CD4-positive, CD25-positive, alpha-beta regulatory T cell (primary cell): ENCODE measurements at places on chromosomes 3 and 15.
A peak's percentile ranks its signal among the peaks of the same experiment; 100 is the strongest.

- DNase-seq, result no peak
Observed at GRCh38 chr15:45869034-45869668, 234.3 kb downstream of the SQOR start.

GRCh38 chr15:84907731-84908130, 23.3 kb downstream of the SLC28A1 start:
- no peak for DNase-seq

DNA sequence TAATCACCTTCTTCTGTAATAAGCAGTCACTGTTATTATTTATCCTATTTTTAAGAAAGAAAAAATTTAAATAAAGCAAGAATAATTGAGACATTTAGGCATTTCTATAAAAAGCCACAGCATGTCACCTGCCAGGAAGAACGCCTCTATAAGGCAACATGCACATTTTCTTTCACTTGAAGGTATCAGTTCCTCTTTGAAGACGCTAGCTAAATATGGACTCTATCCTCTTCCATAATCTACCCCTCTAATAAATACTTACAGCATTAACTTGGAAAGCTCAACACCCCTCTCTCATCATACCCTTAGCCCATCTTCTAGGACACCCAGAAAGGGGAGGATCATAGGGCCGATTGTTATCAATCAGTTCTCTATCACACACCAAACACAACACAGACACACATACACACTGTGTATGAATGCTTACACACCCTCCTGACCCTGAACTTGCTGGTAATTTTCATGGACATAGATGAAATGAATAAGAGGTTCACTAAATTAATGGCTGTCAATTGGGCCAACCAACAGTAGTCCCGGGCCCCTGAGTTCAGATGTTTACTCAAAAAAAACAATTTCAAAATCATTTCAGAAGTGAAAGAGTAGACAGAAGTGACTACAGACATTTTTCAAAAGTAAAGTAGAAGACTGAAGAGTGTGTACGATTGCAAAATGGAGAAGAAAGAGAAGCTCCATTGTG, 102.5 kb downstream of the ZMAT3 start:
- DNase-seq, result no peak

DNA sequence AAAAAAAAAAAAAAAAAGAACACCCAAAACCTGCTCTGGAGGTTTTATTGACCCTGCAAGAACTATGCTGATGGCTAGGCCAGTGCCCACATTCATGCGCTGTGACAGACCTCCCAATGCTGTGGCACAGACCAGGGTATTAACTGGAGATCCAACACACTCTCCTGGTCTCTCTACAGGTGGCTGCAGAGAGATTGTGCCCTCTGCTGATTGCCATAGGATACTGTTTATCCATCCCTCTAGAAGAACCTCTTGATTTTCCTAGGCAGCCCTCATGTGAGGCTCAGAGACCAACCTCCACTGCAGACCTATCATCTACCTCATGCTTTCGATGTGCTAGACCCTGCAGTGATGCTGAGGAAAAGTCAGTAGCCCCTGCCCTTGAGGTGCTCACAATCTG, 125.5 kb upstream of the TRIM42 start:
- no peak for DNase-seq

GRCh38 chr3:29760226-29760685, 479.4 kb downstream of the RBMS3 start:
- DNase-seq, result no peak

DNA sequence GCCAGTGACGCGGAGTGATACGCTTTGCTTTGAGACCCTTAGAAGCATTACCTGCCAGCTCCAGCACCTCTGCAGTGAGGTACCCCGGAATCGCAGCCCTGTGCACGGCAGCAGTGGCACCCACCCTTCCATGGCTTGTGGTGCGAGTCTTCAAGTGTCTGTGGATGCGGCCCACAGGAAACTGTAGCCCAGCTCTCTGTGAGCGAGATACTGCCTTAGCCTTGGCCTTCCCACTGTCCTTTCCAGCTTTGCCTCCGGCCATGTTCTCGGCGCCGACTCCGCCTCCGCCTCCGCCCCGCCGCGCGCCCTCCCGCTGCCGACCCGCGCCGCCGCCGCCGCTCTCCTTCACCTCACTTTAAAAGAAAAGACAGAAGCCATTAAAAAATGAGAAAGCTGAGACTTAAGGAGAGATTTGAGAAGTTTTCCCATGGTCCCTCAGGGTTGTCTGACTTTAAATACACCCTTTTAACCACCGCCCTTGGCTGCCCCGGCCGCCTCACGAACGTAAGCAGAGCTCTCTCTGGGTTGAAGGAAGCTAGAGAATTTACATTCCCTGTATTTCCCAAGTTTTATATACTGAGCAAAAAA, 78.5 kb upstream of the FAM174B start:
- DNase-seq, result peak; percentile 17

GRCh38 chr3:23741036-23741706, 64.6 kb upstream of the UBE2E1 start:
- DNase-seq, result no peak

DNA sequence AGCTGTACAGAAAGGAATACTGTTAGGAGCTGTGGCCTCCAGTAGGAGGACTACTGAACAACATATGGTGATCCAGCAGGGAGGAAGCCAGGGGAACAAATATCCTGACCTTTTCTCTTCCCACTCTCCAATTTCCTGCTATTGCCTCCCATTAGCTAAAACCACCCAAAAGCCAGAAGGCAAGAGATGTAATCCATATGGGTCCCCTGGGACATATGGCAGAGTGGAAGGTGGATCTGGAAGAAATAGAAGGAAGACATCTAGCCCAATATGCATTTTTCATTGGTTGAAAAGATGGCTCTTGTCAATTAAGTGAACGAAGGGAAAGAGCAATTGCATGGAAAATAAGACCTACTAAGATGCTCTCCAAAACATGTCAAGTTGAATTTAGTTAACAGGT, 167.2 kb downstream of the CNTN3 start:
- no peak for DNase-seq

GRCh38 chr3:46690798-46691197, 2.7 kb downstream of the ALS2CL start:
- DNase-seq, result no peak

DNA sequence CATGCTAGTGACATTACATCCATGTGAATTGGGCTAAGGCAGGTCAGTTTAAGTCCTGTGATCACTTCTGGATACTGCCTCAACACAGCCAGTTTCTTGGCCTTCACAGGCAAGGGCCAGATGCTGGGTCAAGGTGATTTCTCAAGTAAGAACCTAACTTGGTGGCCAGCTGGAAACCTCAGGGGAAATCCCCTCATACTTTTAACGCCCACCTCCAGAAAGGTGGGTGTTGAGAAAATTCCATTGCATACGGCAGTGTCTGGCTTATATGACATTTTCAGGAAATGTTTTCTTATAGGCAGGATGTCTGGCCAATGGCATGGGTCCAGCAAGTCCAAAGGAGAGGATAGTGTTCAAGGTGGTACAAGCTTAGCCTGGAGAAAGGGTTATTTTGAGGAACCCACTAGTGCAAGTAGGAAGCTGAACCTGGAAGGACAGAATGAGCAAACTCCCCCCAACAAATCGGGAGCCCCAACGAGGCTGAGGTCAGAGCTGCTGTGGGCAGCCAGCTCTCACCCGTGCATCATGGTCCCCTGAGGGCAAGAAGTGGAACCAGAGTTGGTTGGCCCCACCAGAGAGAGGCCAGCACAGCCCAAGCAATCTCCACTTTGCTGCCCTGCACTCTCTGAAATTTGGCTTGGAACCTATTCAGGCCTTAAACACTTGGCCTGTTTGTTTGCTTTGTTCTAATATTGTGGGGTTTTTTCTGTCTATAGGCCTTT, 135.4 kb downstream of the PDE8A start:
- no peak for DNase-seq

- DNase-seq, result no peak
Observed at GRCh38 chr3:31252216-31253185, 280.2 kb upstream of the STT3B start.

DNA sequence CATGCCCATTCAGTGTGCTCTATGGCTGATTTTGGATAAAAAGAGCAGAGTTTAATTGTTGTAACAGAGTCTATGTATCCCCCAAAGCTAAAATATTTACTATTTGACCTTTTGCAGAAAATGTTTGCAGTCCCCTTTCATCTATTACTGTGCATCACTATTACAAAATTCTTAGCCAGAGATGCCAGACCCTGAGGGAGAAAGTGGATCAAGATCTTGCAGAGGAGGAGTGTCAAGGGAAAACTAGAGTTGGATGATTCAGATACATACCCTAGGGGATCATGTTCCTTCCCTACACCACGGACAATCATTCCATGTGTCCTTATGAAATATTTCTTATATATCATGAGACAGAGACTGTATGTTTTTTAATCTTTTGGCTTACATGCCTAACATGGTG, 68.6 kb upstream of the TPRG1 start:
- no peak for DNase-seq

- DNase-seq, result no peak
Observed at GRCh38 chr3:64467255-64467944, 220.4 kb downstream of the ADAMTS9 start.

DNA sequence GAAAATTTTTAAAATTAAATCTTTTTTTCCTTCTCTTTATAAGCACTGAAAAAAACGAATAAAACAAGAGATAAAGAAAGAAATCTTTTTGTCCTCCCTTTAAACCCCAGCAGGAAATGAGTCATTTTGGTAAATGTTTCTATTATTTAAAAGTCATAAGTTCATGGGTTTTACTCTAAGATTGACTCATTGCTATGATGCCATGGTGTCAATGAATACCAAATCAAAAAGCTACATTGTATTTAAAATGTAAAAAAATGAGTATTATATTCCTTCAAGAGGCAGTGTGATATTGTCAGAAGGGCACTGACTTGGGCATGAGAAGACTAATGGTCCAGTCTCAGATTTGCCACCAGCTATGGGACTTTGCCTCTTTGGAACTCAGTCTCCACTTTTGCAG, 303.4 kb upstream of the DNAJC19 start:
- no peak for DNase-seq

DNA sequence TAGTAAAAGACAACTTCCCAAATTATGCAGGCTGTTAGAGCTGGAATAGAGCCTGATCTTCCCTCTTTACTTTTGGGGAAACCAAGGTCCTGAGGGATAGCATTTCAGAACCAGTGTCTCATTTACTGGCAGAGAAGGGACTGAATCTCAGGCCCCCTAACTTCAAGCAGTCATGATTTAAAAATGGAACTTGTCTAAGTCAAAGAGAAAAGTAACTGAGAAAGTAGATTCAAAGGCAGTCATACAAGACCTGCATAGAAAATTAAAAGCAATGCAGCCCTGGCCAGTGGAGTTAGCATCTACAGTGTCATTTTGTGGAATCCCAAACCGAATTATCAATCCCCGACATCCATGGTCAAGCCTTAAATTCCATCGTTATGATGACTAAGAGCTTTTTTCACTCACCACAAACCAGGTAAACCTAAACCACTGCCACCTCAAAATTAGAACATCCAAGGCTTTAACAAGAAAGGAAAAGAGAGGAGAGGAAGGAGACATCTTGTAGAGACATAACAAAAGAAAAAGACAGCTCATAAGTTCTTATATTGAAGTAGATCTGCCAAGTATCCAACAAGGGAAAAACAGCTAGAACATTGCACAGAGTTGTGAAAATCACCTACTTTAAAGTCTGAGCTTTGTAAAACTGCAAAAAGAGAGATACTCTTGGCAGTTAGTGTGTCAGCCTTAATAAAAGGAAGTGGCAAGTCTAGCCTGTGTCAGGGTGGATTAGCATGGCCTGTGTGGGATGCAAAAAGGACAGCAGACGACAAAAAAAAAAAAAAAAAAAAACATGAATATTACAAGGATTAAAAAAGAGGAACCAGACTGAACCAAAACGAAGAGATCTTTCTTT, 54.1 kb upstream of the CCR2 start:
- DNase-seq, result no peak

DNA sequence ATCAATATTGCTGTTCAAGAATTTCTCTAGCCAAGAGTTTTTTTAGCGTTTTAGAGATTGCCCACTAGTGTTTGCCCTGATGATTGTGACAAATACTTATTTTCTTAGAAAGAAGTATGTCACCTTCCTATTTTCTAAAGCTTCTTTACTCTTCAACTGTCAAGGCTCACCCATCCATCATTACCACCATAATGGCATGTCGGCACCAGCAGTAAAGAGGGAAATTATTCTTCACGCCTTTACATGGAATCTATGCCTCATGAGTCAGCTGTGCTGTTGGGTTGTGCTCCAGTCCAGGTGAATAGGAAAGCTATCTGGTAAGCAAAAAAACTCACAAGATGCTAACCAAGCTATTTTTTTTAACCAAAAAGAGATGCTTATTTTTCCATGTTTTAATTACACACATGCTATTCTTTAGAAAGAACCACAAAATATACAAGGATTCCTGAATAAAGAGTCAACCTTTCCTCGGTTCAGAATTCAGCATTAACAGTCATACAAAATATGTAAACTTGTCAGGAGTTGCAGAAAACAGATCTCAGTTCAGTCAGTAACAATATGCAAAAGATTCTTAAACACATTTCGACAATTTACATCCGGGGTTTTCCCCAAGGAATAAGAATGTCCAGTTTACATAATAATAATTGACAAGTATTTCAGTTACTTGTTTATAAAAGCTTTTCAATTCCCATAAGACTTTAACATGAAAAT, 128.0 kb downstream of the ATP8B4 start:
- DNase-seq, result no peak

DNA sequence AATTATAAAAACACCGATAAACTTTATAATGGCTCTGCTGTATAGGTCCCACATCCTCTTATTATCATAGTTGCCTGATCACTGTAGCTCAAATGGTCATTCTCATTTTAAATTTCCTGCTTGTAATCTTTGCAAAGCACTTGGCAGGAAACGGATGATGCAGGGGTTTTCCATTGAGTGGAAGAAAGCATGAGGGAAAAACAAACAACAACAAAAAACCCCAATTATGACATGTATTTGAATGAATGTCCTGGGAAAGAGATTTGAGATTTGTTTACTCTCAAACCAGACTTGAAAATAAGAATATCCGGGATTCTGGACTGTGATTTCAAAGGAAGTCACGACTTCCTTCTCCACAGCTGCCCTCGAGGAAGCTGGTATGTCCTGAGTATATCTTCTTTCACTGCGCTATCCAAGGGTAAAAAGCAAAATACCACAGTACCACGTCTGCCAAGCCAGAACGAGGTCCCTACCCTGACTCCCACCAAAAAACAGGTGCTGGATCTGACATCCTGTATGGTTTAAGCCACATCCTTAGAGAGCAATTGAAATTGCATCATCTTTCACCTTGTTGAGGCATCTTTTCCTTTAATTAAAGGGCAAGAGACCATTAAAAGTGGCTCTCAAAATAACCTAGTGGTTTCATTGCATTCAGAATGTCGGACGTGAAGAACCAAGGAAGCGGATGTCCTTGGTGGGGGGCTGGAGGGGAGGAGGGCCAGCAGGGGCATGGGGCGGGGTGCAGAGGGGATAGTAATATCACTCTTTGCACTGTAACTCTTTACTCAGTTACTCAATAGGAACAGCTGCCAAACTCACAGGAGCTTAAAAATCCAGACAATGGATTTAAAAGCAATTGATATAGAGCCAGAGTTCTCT, 13.5 kb upstream of the TIPIN start:
- DNase-seq, result no peak

DNA sequence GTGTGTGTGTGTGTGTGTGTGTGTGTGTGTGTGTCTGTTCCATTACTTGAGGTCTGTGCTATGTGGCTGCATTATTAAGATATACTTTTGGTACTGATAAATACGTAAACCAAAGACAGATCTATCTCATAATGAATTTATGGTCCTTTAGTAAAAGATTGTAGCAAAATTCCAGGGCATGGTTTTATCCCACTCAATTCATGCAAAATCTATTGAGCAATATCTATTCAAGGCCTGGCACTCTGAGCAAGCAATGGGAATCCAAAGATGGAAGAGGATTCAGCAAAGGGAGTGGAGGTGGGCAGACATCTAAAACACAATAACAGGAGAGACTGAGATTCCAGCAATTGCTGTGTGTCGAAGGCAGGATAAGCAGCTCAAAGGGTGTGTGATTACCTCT, 86.8 kb downstream of the RFTN1 start:
- DNase-seq, result no peak
